Muscle of arm (tissue), 14 donors: ENCODE measurements at places on chromosomes 3 and 15. TPM values are rescaled to one million over a fixed set of nuclear protein-coding genes. Genes with fewer than 3 reads are reported as not detected.

- DNase-seq, result no peak
These were observed 6.8 kb upstream of the SENP7 start for GRCh38 chr3:101519685-101520365.

- no peak for DNase-seq
These were observed 75.1 kb upstream of the TRIM42 start for GRCh38 chr3:140602781-140603180.

DNA sequence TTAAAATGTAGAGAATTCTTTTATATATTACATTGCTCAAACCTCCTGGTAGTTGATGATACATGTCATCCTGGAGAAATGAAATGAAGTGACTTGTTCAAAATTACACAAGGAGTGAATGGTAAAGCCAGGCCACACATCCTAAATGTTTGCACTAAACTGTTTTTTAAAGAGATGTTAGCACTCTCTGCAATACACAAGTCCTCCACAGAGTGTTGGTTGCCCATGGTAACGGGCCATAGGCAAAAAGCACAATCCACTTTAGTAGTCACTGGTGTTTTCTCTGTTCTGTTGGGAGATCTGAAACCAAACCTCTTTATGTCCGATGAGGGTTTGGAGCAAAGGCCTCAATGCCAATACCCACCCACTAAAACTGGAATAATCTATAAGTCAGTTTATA is 907.4 kb downstream of the NTRK3 start:
- no peak for DNase-seq

GRCh38 chr3:55205990-55206389 is 278.1 kb upstream of the LRTM1 start:
- DNase-seq, result no peak

DNA sequence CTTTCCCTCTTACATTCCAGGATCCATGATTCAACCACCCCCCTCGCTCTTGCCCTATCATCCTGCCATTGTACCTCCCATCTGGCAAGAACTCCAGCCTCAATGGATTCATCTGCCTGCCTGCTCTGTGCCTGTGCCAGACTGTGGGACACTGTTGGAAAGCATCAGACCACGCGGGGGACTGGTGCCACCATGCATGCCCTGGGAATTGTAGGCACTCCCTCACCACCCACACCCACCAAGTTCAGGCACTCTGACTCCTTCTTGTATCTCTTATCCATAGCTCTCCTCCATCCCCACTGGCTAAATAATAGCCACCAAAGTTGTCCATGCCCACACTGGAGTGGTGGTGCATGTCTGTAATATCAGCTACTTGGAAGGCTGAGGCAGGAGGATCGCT is 143.8 kb downstream of the TPRA1 start:
- no peak for DNase-seq

Gene ZNF106
- 278 TPM for polyA plus RNA-seq

- DNase-seq, result no peak
These were observed 137.4 kb upstream of the UMPS start for GRCh38 chr3:124592658-124593441.

DNA sequence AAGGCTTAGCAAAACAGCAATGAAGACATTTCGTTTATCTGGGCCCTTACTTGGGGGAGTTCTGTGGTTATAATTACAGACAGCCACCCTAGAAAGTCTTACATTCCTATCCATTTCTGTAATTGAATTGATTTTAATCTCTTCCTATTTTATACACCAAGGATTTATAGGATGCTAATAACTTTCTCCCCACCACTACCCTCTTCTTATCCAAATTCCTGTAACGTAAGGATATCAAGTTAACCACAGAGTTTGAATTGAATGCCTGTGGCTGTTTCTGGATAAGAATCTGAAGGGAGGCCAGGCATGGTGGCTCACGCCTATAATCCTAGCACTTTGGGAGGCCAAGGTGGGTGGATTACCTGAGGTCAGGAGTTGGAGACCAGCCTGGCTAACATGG is 78.6 kb downstream of the MLH1 start:
- no peak for DNase-seq

Gene TF
- 3.0 TPM for polyA plus RNA-seq

DNA sequence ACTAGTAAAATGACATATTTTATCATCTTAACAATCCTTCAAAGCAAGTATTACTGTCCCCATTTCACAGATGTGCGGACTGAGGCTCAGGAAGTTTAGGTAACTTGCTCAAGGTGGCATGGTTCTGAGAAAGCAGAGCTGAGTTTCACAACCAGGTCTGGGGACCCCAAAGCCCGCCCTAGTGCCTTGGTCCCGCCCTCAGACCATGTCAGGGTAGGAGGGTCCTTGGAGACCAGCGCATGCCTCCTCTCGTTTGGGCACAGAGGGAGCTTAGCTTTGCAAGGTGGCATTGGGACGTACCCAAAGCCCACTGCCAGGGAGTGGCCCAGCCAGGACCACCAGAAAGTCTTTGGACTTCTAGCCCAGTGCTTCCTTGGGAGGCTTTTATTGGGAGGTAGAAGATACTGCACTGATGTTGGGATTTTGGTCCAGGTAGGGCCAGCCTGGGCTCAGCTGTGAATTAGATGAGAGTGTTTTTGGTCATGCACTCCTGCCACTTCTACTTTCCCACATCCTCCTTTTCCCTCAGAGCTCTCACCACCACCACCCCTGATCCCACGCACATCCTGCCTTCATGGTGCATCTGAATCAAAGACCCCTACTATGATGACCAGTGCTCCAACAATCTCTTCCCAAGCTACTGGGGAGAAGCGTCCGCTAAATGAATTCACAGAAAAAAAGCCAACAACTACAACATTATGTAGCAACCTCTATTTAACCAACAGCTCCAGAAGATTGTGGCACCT is 307.9 kb downstream of the TLE3 start:
- DNase-seq, result no peak

Gene MON1A
- polyA plus RNA-seq, result 4.7 TPM

DNA sequence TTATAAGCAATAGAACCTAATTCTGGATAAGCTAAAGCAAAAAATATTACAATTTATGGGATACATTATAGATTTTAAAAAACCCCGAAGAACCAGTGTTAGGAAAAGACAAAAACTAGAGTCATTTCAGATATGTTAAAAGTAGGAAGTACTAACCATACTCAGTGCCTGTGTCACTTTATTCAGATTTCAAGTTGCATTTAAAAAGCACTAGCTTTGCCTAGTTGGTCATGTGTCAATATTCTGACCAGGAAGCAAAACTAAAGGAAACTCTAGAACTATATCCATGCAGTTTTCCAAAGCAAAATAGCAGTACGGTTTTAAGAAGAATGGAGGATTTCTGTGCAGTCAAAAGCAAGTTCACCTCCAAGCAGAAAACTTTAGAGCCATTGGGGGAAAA is 88.4 kb downstream of the RAP2B start:
- DNase-seq, result no peak

Gene LRRC34
- polyA plus RNA-seq, result 7.3 TPM

- DNase-seq, result no peak
These were observed 2.5 kb upstream of the LPP start for GRCh38 chr3:188151438-188151837.

GRCh38 chr3:127680798-127681221 is 8.1 kb downstream of the ABTB1 start:
- DNase-seq, result no peak

Gene AP3B2
- 0.48 TPM for polyA plus RNA-seq

DNA sequence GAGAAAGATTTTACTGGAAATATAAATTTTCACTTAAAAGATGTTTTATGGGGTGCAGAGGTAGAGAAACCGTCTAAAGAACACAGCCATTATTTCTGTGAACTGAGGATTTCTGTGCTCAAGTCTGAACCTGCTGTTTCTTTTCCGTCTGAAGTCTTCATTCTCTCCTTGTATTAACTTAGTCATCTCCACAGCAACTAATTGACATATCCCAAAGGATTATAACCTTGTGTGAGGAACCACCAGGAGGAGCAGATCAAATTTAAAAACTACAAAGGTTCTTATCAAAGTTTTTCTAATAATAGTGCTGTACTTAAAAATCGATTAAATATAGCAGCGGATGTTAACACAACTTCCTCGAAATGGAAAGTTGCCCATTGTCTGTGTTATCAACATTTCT is 31.1 kb upstream of the ICE2 start:
- no peak for DNase-seq

- no peak for DNase-seq
These were observed 125.6 kb downstream of the CADPS start for GRCh38 chr3:62749657-62750056.

Gene CCDC39
- polyA plus RNA-seq, result 4.2 TPM

- peak; percentile 25 for DNase-seq
These were observed 102.6 kb upstream of the ABI3BP start for GRCh38 chr3:101095693-101096430.

DNA sequence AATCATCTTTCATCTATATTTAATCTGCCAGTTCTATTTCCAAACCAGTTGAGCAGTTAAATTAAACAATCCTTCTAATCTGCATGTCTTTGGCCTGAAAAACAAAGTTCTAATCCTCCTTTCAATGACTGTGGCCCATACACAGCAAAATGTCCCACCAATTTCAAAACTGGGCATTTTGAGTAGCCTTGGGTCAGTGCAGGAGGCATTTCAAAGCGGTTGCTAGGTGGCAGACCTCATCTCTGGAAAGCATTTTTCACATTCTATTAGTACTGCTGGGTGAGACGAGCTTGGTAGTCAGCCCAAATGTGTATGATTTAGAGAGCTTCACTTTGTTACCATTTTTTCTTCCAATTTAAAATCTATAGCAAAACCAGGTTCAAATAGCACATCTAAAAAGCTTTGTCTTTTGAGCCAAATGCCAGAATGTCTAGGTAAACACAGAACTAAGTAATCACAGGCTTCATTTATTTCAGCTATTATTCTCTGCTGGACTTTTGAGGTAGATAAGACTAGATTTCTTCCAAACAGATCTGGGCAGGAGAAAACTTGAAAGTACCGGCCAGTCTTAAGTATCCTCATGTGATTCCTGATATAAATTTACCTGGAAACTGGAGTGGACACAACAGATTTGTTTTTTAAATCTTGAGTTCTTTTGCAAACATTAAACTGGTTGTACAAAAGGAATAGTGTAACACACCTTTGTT is 8.9 kb upstream of the ARHGEF26 start:
- no peak for DNase-seq

GRCh38 chr3:187735837-187736236 is 9.4 kb downstream of the BCL6 start:
- DNase-seq, result no peak

GRCh38 chr3:14151471-14152083 is 26.7 kb downstream of the TMEM43 start:
- DNase-seq, result no peak
